ENCODE measurements at places on chromosomes 3 and 15. TPM values are rescaled to one million over a fixed set of nuclear protein-coding genes. Genes with fewer than 3 reads are reported as not detected.

- DNase-seq: no peak
Observed at GRCh38 chr3:8001307-8001706, 500.3 kb upstream of the LMCD1 start.

GRCh38 chr15:95874637-95875036 is 455.9 kb upstream of the NR2F2 start:
- DNase-seq: no peak

DNA sequence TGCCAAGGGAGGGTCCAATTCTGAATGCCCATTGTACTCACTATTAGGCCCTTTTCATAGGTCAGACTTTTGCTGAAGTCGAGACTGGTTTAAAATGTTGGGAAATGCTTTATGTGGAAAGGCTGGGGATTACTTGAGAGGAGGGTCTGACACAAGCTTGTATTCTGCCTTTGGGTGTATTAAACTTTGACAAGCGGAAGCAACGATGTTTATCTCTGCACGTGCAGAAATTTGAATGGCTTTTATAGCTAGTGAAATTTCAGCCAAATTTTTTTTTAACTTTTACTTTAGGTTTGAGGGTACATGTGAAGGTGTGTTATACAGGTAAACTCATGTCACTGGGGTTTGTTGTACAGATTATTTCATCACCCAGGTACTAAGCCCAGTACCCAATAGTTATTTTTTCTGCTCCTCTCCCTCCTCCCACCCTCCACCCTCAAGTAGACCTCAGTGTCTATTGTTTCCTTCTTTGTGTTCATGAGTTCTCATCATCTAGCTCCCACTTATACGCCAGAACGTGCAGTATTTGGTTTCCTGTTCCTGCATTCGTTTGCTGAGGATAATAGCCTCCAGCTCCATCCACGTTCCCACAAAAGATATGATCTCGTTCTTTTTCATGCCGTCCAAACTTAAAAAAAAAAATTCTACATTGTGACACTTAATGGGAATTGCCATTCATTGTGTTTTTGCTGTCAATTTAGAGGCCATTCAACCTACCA is 223.0 kb upstream of the BHLHE40 start:
- DNase-seq: no peak

FAM81A gene
- 10.1 TPM for total RNA-seq

DNA sequence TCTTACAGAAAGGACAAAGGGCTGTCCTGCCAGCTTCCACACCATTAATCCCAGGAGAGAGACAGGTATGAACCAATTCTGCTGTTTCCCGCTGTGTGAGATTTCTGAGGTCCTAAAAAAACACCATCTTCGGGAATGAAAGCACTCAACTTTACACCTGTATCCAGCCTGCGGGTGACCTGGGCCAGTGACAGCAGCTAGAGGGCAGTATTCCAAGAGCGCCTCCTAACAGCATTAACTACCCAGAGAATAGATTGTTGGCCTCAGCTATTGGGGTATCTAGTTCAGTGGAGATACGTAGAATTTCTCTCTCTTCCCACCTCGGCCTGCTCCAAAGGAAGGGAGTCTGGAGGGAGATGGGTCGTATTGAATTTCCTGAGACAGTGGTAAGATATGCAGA is 55.1 kb downstream of the WDR76 start:
- DNase-seq: no peak

HRG gene
- not detected for total RNA-seq

DNA sequence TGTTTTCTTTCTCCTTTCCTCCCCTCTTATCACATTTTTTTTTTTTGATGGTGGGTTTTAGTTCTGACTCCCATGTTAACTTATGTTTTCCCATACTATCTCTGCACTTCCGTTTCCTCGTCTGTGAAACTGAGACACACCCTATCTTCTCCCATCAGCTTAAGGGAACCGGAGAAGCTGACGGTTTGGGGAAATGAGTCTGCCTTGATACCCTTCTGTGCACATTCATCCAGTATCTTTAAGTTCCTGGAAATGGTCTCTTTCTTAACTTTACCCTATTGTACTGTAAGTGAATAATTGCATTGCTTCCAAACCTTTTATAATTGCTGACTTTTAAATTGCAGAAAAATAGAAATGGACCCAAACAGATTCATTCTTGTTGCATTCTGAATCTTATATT is 26.2 kb upstream of the CFAP161 start:
- DNase-seq: no peak

NMNAT3 gene
- 13.1 TPM for total RNA-seq

PPP1R14D gene
- not detected for total RNA-seq

THSD4 gene
- 176 TPM for total RNA-seq

STARD9 gene
- 6.1 TPM for total RNA-seq

SLC24A5 gene
- total RNA-seq: not detected

MED12L gene
- 0.40 TPM for total RNA-seq

TTC21A gene
- total RNA-seq: 1.1 TPM

NAA50 gene
- 67.6 TPM for total RNA-seq

GRCh38 chr3:46520531-46520930 is 22.8 kb downstream of the RTP3 start:
- DNase-seq: no peak

- DNase-seq: no peak
Observed at GRCh38 chr3:35596335-35596995, 42.9 kb upstream of the ARPP21 start.

- DNase-seq: no peak
Observed at GRCh38 chr3:157859541-157859940, 246.7 kb downstream of the SHOX2 start.

ADPRH gene
- 16.9 TPM for total RNA-seq

DNA sequence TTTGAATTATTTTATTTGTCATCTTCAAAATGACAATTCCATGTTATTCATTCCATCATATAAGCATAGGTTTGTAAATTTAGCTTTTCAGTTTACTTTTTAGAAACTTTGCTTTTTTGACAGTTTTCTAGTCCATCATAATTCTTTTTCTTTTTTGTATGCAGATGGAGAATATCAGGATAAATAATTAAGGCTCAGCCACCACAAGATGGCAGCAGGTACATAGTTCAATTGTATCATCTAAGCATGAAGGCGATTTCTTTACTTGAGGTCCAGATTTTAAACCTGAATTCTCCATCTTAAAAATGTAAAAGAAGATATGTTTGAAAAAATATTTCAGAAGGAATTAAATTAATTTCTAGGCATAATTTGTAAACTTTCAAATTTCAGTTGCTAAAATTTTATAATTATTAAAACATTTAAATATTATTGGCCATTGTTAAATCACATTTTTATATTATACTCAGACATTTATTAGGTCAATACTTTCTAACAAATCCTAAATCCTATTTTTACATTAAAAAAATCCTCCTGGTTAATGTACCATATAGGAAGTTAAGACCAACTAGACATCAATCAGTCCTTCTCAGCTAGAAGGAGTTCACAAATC is 15.1 kb downstream of the PLSCR5 start:
- no peak for DNase-seq

DNA sequence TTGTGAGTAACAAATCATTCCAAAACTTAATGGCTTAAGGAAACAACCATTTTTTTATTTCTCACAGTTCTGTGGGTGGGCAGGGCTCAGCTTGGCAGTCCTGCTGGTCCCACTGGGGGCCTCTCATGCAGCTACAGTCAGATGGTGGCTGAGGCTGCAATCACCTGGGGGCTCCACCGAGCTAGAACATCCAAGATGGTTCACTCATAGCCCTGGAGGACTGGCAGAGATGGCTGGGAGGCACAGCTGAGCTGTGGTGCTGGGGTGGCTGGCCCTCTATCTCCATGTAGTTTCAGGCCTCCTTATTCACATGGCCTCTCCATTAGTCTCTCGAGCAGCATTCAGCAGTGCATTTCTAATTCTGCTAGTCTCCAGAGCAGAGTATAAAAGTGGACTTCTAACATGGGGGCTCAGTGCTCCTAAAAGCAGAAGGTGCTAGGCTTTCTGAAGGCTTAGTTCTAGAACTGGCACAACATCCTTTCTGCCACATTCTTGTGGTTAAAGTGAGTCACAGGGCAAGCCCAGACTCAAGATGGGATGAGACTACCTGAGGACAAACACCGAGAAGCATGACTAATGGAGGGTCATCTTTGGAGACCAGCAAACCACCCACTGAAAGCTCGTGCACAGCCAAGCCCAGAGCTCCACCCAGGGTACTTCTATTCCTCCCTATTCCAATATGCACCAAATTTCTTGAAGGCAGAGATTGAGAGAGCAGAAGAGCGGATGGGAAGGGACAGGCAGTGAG is 6.3 kb downstream of the CAV3 start:
- DNase-seq: no peak

- DNase-seq: no peak
Observed at GRCh38 chr15:57533448-57533799, 58.3 kb upstream of the MYZAP start.

DNA sequence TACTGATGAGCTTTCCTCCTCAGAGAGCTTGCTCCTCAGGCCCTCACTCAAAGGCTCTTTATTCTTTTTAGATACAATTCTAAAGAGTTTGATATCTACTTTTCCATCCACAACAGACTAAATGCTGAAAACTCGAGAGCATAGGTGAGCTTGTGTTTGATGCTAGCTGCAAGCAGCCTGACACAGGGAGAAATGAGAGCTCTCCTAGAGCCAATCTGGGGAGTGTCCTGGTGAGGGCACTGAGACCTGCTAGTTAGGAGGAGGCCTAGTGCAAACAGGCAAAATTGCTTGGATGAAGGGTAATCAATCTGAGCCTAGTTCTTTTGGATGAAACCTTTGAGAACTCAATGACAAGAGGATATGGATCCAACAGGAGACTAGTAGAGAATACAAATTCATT is 300.8 kb downstream of the ZBTB20 start:
- no peak for DNase-seq

- no peak for DNase-seq
Observed at GRCh38 chr15:67992834-67993233, 61.3 kb upstream of the PIAS1 start.

DNA sequence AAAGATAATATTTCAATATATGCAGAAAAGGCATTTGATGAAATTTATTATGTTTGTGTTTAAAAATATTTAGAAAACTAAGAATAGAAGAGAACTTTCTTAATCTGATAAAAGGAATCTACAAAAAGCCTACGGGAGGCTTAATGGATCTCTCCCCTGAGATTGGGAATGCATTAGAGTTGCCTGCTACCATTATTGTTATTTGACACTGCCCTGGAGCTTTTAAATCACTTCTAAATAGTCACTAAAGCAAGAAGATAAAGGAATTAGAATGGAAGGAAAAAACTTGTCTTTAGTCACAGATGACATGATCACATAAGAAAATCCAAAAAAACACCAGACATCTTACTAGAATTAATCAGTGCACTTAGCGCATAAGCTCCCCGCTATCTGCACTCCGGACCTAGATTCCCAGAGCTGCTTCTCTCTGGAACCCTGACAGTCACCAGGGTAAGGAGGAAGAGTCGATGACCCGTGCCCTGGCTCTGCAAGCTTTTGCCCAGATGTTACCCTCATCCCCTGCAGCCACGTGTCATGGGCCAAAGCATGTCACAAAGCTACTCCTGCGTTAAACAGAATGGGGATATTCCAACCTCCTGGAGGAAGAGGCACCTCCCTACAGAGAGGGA is 97.1 kb downstream of the MINAR1 start:
- no peak for DNase-seq

IL16 gene
- total RNA-seq: 3.3 TPM

SST gene
- not detected for total RNA-seq

CCDC33 gene
- not detected for total RNA-seq

DCBLD2 gene
- total RNA-seq: 92.2 TPM

- DNase-seq: no peak
Observed at GRCh38 chr15:90607361-90607760, 77.6 kb downstream of the CRTC3 start.

DNA sequence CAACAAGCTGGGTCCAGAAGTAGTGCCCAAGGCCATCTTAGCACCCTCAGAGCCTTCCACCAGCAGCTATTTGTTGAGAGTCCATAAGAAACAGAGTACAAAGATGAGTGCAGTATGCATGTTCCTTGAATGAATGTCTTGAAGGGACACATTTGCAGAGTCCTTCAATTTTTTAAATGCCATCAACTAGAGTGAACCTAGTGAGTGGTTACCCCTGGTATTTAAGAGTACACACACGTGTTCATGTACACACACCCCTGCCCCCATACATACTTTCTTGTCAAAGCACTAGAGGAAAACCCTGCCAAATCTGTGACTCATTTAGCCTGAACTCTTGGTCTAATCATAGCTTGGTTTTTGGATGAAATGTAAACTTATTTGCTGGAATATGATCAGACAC is 84.5 kb upstream of the GALNT15 start:
- no peak for DNase-seq

IVD gene
- total RNA-seq: 96.1 TPM

DNA sequence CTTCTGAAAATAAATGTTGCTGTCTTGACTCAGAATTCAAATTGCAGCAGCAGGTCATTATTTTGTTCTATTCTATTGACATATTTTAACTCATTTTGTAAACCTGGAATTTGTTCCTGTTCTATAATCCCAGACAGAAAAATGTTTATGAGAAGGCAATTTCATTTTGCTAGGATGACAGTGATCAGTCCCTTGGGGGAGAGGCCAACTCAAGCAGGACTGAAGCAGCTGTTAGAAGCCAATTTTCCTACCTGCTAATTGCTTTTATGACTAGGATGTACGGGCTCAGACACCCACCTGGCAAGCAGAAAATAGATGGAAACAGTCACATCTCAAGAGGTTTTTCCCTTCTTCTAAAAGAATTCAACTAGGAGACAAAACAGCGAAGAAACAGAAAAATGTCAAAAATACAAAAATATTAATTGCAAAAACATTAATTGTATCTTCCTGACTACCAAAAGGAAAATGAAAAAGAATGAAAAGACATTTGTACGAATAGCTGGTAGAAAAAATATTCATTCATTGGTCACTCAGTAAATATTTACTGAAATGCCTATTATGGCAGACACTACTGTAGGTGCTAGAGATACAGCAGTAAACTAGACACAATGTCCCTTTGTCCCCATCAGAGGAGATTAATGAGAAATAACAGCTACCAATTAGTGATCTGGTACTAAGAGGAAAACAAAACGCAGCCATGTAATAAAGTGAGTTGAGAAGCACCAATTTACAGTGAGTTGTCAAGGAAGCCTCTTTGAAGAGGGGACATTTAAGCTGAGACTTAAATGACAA is 73.5 kb downstream of the PEAK1 start:
- DNase-seq: no peak

DNA sequence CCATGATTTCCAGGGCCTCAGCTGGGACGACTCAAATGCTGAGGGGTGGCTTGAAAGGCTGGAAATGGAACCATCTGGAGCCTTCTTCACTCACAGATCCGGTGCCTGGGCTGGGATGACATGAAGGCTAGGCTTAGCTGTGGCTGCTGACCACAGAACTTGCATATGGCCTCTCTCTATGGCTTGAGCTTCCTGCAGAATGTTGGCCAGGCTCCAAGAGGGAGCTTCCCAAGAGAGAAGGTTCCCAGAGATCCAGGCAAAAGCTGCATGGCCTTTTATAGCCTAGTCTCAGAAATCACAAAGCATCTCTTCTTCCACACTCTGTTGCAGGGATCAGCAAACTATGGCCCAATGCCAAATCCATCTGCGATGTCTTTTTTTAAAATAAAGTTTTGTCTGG is 44.8 kb downstream of the GATM start:
- DNase-seq: peak; percentile 62

DNA sequence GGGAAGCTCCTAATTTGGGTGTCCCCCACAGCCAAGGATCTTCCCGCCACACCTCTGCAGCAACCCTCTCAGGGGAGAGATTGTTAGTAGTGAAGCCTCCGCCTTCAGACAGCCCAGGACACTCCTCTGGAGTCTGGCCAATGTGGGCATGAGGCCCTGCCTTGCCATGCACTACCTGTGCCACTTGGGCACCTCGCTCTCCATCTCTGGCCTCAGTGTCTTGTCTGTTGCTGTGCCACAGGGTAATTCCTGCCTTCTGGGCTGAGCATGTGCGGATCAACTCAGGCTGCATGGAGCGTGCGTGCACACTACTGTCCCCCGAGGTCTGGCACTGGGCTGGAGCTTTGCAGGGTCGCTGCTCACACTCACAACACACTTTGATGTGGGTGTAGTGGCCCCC is 7.9 kb upstream of the MESP1 start:
- DNase-seq: no peak
